ENCODE measurements at places on chromosomes 16 and 17.

DNA sequence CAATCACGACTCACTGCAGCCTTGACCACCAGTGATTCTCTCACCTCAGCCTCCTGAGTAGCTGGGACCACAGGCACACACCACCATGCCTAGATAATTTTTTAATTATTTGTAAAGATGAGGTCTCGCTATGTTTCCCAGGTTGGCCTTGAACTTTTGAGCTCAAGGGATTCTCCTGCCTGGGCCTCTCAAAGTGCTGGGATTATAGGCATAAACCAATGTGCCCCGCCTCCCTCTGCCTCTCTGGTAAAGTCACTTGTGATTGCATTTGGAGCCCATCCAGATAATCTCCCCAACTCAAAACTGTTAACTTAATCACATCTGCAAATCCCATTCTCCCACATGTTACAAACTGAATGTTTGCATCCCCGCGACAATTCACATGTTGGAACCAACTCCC lies 11.8 kb upstream of the PECAM1 start:
- no peak for DNase-seq

- DNase-seq = no peak
These were observed 5.0 kb downstream of the LYRM1 start for GRCh38 chr16:20905576-20905975.

DNA sequence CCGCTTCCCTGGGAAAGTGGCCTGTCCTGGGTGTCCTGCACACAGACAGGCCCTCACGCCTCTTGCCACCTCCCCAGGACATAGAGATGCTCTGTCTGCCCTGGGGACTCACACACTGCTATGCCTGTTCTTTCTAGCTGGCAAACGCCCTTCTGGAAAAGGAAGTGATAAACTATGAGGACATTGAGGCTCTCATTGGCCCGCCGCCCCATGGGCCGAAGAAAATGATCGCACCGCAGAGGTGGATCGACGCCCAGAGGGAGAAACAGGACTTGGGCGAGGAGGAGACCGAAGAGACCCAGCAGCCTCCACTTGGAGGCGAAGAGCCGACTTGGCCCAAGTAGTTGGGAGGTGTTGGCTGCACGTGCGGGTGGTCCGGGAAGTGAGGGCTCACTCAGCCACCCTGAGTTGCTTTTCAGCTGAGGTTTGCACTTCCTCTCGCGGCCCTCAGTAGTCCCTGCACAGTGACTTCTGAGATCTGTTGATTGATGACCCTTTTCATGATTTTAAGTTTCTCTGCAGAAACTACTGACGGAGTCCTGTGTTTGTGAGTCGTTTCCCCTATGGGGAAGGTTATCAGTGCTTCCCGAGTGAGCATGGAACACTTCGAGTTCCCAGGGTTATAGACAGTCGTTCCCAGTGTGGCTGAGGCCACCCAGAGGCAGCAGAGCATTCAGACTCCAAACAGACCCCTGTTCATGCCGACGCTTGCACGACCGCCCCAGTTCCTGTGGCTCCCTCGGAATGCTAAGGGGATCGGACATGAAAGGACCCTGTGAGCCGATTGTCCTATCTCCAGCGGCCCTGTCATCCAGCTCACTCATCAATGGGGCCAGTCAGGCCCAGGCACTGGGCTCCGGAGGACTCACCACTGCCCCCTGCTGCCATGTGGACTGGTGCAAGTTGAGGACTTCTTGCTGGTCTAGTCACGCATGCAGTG lies 3.5 kb upstream of the RPL13 start:
- peak; percentile 46 for DNase-seq

- no peak for DNase-seq
These were observed 6.3 kb upstream of the TENT4B start for GRCh38 chr16:50146479-50147435.

DNA sequence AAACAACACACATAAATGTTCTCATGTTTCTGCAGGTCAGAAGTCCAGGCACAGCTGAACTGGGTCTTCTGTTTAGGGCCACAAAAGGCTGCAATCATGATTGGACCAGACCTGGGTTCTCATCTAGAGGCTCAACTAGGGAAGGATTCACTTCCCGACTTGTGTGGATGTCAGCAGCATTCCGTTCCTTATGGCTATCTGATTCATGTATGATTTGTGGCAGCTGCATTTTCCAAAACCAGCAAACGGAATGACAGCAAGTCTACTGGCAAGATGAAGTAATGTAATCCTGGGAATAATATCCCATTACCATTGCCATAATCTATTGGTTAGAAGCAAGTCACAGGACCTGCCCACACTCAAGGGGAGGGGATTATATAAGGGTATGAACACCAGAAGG lies 22.1 kb downstream of the CEP112 start:
- no peak for DNase-seq
